ENCODE measurements at places on chromosomes 2 and 18. TPM values are rescaled to one million over a fixed set of nuclear protein-coding genes. Genes with fewer than 3 reads are reported as not detected.

TMEM247 gene
- not detected for total RNA-seq

ANKRD36 gene
- total RNA-seq = 13.2 TPM

PFN4 gene
- total RNA-seq = 1.4 TPM

REG3G gene
- 1.1 TPM for total RNA-seq

EGR4 gene
- total RNA-seq = 0.05 TPM

ANKRD23 gene
- 3.2 TPM for total RNA-seq

COBLL1 gene
- 2.9 TPM for total RNA-seq

CHRNG gene
- not detected for total RNA-seq

SCLY gene
- 43.1 TPM for total RNA-seq

LRRFIP1 gene
- total RNA-seq = 53.3 TPM

CNTNAP5 gene
- total RNA-seq = not detected

IL36RN gene
- total RNA-seq = not detected

COLEC12 gene
- 2.4 TPM for total RNA-seq

UXS1 gene
- total RNA-seq = 25.8 TPM

TEX44 gene
- not detected for total RNA-seq

GATA6 gene
- 4.3 TPM for total RNA-seq

NABP1 gene
- total RNA-seq = 12.5 TPM

GPR39 gene
- 4.0 TPM for total RNA-seq

SLC19A3 gene
- total RNA-seq = 1.1 TPM

GAD1 gene
- 7.2 TPM for total RNA-seq

SELENOI gene
- 30.5 TPM for total RNA-seq

MC4R gene
- total RNA-seq = 0.23 TPM

CREB1 gene
- 25.5 TPM for total RNA-seq

DSG1 gene
- total RNA-seq = not detected

AMER3 gene
- not detected for total RNA-seq

SYT4 gene
- total RNA-seq = not detected

INSIG2 gene
- 5.3 TPM for total RNA-seq

UPP2 gene
- not detected for total RNA-seq

Data from A375 (cell line).